T-helper 17 cell (primary cell): ENCODE measurements at places on chromosomes 2 and 18. TPM values are rescaled to one million over a fixed set of nuclear protein-coding genes. Genes with fewer than 3 reads are reported as not detected.

DNA sequence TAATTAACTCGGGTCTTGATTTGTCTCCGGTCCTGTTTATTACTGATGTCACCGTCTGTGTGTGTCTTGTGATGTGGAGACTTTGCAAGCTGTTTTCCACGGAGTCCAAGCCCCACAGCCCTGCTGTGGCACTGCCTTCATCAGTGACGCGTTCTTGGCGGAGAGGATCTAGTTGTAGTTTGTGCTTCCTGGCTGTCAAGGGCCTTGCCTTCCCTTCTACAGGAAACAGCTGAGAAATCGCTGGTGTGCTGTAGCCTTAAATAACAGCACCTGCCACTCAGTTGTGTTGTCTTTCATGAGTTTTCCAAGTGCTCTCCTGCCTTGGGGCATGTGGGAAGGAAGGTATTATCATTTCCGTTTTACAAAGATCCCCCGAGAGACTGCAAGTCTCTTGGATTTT lies 26.3 kb downstream of the CTIF start:
- DNase-seq = no peak

Gene DSC2
- 0.05 TPM for total RNA-seq

- peak; percentile 48 for DNase-seq
Measured at GRCh38 chr2:240557808-240558207, at the start of gene ANKMY1. ANKMY1 (minus strand) TSS chr2:240557988; CDS start chr2:240557335, 653 bp downstream.

DNA sequence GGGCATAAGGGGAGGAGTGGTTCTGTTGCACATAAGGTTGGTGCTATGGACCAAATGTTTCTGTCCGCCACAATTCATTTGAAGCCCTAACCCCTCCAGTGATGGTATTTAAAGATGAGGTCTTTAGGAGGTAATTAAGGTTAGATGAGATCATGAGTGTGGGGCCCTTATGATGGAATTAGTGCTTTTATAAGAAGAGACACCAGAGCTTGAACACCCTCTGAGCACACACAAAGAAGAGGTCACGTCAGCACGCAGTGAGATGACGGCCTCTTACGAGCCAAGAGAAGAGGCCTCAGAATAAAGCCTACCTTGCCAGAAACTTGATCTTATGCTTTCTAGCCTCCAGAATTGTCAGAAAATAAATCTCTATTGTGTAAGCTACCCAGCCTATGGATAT lies 386.4 kb upstream of the CYRIA start:
- DNase-seq = no peak

GRCh38 chr2:3163401-3163800 lies 214.2 kb downstream of the EIPR1 start:
- no peak for DNase-seq

- DNase-seq = no peak
Measured at GRCh38 chr2:126512026-126512425, 143.9 kb upstream of the GYPC start.

Gene TMEM178A
- 0.89 TPM for total RNA-seq

DNA sequence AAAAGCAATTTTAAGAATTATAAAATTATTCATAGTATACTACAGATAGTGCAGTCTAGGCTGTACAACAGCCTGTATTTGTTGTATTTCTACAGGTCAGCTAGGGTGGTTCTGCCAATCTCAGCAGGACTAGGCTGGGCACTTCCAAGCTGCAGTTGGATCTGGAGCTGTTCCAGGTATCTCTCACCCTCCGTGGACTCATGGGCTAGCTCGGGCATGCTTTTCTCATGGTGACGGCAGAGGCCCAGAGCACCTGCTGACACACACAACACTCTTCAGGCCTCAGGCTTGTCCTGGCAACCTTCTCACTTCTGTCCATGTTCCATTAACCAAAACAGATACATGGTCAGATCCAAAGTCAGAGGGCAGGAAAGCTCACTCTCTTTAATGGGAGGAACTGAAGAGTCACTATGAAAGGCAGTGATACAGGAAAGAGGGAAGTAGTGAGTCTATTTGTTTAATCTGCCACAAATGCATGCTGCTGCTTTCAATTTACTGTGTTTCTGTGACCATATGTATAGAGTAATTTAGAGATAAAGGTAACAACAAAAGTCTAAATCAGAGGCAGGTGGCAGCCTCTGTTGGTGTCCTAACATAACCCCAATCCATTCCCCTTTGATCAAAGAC lies 462.4 kb upstream of the ACVR2A start:
- no peak for DNase-seq

GRCh38 chr18:34796035-34796657 lies 86.0 kb downstream of the DTNA start:
- DNase-seq = no peak

DNA sequence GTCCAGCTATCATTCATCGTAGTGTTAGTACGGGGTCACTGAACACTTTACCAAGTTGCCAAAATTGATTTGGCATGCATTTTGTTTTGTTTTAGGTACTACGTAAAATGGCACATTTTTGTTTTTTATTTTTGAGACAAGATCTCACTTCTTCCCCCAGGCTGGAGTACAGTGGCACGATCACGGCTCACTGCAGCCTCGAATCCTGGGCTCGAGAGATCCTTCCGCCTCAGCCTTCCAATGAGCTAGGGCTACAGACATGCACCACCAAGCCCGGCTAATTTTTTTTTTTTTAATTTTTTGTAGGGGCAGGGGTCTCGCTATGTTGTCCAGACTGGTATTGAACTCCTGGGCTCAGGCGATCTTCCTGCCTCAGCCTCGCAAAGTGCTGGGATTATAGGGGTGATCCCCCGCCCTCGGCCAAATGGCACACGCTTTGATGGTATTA lies 786 bp downstream of the TAF1B start:
- no peak for DNase-seq

DNA sequence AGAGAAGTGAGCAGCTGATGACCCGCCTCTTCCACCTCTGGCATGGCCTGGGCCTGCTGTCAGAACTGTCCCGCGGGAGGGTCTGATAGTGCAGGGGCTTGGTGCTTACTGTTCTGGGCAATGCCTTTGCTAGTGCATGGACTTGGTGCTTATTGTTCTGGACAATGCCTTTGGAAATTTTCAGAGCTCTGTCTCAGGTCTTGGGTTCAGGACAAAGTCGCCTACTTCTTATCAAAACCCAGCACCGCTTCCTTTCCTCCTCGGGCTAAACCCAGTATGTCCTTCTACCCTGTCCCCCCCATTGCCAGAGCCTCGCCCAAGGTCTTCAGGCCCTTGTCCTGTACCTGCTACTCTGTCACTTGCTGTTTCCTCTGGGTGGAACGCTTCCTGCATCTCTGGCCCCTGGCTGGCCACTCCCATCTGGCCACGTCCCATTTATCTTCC lies 149.6 kb downstream of the ACKR3 start:
- no peak for DNase-seq

DNA sequence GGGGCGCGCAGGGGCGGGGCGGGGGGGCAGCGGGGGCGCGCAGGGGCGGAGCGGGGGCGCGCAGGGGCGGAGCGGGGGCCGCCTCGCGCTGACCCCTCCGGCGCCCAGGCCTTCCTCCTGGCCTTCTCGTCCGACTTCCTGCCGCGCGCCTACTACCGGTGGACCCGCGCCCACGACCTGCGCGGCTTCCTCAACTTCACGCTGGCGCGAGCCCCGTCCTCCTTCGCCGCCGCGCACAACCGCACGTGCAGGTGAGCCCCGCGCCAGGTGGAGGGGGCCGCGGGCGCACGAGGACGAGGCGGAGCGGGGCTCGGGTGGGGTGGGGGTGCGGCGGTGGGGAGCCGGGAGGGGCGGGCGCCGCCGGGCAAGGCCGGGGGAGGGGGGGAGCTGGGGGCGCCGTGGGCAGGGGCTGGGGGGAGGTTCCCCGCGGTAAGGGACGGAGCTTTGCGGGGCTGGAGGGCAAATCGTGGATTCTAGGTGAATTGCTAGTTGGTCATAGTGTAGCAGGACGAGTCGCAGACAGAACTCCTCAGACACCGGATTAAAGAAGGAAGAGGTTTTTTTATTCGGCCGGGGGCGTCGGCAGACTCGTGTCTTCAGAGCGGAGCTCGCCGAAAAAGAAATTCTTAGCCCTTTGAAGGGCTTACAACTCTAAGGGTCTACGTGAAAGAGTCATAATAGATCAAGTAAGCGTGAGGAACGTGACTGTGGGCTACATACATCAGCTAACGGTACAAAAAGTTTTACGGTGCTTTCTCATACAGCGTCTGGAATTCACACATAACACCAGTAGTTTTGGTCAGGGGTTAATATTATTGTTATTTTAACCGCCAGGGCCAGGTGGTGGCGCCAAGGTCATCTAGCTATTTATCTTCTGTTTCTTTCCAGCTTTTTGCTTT lies 29.9 kb downstream of the ANO7 start:
- DNase-seq = peak; percentile 31

DNA sequence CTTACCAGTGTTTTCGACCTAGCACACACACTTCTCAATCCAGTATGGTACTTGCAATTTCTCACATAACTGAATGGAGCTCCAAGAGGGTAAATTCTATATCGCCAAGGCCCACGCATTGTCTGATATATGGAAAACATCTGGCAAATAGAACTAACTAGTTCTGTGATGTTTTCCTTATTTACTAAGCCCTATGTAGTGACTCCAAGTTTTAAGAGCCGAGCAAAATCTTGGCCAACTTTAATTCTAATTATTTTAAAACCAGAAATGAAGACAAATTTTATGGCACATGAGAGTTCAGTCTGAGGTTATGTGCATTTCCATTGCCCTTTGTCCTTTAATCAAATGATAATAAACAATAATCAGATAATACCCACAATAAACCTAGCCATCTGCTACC lies 1119.7 kb upstream of the CNTNAP5 start:
- DNase-seq = no peak

Gene CENPA
- total RNA-seq = 0.52 TPM

Gene MRPL44
- 21.8 TPM for total RNA-seq

DNA sequence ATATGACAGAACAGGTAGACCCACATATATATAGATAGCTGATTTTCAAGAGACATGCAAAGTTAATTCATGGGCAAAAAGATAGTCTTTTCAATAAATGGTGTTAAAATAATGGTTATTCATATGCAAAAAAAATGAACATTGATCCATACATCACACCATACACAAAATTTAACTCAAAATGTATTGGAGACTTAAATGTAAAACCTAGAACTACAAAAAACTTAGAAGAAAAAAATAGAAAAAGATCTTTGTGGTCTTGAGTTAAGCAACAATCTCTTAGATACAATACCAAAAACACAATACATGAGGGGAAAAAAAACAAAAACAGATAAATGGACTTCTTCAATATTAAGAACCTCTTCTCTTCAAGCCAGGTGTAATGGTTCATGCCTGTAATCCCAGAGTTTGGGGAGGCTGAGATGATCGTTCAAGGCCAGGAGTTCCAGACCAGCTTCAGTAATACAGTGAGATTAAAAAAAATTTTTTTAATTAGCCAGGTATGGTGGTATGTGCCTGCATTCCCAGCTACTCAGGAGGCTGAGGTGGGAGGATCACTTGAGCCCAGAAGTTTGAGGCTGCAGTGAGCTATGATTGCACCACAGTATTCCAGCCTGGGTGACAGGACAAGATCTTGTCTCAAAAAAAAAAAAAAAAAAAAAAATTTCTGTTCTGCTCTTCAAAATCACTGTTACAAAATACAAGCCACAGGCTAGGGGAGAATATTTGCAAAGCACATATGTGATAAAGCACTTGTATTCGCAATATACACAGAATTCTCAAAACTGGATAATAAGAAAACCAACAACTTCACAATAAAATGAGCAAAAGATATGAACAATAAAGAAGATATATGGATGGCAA lies 32.7 kb upstream of the MYCN start:
- no peak for DNase-seq

- DNase-seq = no peak
Measured at GRCh38 chr2:187915810-187916209, 361.6 kb upstream of the TFPI start.

- DNase-seq = no peak
Measured at GRCh38 chr2:189954989-189955388, 107.5 kb downstream of the MSTN start.

DNA sequence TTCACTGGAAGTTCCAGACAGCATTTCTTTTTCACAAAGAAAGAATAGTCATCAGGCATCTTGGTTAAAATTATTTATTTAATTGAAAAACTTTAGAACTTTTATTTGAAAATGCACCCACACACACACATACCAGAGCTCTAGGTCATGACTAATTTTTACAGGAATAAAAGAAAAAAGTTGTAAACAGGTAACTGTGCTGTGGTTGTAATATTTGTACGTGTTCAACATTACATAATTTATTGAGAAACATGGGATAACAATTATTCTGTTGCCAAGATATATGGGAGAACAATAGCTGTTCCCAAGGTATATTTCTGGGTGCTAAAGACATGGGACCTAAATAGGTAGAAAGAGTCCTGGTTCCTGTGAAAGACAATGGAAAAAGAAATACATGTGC lies 104.9 kb downstream of the RIT2 start:
- DNase-seq = no peak

DNA sequence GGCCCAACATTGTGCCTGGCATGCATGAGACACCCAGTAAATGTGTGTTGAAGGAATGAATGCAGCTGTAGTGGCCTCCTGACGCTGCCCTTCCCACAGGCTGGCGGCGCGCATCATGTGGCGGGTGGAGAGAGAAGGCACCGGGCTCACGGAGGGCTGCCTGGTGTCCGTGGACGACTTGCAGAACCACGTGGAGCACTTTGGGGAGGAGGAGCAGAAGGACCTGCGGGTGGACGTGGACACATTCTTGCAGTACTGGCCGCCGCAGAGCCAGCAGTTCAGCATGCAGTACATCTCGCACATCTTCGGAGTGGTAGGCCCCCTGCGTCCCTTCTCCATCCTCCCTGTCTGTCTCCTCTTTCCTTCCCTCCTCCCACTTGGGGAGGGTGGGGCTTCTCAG lies 20.1 kb downstream of the SMYD1 start:
- no peak for DNase-seq

DNA sequence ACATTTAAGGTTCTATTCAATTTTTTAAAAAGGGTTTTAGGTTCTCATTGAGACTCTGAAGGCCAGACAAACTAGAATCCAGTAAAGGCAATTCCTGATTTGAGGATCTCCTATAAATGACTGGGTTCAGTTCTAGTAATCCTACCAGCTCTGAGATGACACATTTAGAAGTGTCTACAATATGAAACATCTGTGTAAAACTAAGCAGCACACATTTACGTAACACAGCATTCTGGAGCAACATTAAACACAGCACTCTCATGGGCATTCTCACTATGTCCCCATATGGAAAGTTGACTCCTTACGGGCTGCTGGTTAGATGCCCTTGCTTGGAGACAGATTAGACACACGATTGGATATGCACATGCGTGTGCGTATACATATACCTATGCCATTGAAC lies 114.4 kb downstream of the ZNF385B start:
- no peak for DNase-seq

DNA sequence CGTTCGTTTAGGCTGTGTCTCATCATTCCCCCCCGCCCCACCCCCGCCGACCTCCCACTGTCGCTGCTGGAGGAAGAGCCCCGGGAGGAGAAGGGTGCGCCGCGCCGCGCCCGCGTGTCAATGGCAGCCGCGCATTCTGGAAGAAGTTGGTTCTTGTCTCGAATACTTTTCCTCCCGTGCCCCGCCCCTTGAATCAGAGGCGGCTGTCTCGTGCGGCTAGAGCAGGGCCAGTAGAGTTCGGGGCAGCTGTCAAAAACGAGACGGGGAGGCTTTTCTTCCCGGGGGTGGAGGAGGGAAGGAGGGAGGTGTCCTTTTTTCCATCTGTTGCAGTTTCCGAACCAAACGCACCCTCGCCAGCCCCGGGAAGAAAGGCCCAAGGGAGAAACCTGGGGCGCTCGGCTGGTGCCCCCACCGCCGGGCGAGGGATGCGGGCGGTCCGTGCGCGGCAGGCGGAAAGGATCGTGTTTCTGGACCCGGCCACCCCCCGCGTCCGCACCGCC lies 410 bp upstream of the TGIF1 start:
- no peak for DNase-seq
